ENCODE measurements at places on chromosomes 5 and 9.

DNA sequence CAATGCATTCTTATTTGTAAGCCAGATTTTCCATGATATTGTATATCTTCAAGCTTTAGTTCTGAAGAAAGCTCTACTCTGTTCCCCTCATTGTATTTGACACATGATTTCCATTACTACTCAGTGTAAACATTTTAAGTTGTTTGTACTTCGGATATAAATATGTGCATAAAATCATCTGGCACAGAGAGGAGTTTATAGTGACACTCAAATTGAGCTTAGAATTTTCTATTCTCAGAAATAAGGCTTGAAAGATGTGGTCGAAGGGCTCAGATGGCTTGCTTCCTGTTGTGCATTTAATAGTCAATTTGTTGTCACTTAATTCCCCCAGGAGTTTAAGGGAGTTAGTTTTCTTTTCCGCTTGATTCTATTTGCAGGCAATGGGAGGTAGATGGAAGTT lies 88.8 kb downstream of the PPIC start:
- no peak for DNase-seq

- no peak for DNase-seq
These were observed 582.3 kb downstream of the CAAP1 start for GRCh38 chr9:26310294-26310693.

DNA sequence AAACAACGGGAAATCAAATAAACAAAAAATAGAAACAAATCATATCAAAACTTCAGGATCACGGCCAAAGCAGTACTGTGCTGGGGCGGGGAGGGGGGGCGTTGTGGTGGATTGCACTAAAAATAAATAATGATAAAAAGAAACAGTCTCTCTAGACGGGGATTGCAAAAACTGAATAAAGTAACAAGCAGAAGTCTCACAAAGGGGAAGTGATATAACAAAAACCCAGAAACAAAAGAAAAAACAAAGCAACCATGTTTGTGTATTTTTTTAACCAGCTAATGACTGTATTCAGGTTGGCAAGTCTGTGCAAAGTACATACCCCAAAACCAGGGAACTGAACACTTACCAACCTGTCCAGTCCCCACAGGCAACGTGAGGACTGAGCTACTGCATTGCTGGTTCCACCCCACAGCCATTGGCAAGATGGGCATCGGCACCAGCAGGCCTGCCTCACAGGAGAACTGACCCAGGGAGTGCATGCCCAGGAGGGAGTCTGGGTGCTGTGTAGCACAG lies 24.1 kb downstream of the BICD2 start:
- DNase-seq: no peak

DNA sequence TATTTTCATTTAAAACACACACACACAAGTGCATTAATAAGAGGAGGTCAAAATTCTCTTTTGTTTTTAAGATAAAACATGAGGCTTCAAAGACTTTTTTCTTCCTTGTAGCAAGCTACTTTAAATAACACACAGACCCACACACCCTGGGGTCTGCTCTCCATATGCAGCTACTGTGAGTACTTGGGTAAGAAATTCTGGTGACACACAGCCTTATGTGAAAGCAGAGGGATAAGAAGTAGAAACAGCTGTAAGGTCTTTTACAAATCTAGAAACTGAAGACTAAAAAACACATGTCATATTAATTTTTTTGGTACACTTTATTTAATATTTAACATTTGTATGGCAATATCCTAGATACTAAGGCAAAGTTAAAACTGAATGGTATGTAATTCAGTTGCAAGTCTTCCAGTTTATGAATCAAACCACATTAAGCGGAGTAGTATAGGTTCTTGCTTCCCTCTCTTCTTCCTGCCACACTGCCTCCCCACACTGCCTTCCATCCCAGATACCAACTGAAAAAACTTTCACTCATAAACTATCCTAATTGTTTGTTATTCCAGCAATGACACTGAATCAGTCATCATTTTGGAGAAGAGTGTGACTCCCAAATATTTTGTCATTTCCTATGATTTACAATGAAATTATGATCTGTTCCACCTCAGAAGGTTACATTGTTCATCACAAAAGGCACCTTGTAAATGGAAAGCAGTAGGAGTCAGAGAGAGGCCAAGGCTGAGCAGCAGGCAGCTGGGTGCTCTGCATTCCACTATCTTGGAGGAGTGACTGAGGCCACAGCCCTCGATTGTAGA lies 92.0 kb downstream of the PLCXD3 start:
- DNase-seq: no peak

DNA sequence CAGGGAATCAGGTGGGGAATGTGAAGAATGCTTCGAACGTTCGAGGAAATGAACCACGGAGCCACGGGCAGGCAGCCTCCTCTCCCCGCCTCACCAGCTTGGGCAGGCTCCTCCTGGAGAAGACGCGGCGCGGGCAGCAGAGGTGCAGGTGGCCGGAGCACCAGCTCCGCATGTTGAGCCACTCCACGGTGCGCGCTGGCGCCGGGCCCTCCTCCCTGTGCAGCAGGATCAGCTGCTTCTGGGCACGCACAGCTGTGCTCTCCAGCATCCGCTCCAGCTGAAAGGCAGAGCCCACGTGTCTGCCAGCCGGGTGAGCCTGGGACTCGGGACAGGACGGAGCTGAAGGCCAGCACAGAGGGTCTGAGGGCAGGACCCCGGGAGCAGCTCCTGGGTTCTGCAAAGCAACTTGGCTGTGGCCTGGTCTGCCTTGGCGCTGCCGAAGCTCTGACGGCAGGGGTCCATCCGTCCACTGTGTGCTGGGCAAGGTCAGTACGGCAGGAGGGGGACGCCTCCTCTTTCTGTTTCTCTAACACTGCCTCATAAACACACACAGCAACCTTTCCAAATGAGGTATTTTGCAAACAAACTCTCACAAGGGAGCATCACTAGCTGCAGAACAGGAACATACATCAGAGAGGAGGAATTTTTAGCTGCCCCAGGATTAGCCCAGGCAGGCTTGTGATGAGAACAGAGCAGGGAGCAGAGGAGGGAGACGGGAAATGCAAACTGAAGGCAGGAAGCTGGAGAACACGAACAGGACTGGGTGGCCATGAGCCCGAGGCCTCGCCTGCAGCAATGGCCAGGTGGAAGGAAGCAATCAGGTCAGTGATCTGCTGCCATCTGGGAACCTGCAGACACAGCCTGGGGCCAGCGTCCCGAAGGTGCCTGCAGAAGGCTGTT lies 20.1 kb upstream of the NSMF start:
- DNase-seq: no peak

DNA sequence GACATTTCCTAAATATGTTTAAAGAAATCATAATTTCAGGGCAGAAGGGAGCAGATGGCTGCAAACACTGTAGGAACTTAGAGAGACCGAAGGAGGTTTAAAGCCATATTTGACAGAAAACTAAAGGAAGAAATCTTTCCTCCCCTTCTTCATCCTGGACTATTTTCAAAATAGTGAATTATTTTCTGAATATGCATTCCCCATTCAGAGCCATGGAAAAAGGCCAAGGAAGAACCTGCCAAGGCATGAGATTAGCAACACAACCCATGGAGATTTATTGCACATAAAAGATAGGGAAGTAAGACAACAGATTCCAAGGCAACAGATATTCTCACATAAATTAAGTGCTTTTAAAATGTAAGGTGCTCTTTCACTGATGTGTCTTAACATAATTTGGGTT lies 233.3 kb upstream of the ADAMTS16 start:
- no peak for DNase-seq

- DNase-seq: no peak
These were observed 10.4 kb downstream of the LHX3 start for GRCh38 chr9:136194540-136194939.

Measured in GM19239 (cell line).